ENCODE measurements at places on chromosomes 4 and X. TPM values are rescaled to one million over a fixed set of nuclear protein-coding genes. Genes with fewer than 3 reads are reported as not detected.
A peak's percentile ranks its signal among the peaks of the same experiment; 100 is the strongest.

Gene PCDH10
- polyA plus RNA-seq, result not detected

Gene ENPEP
- polyA plus RNA-seq, result not detected

DNA sequence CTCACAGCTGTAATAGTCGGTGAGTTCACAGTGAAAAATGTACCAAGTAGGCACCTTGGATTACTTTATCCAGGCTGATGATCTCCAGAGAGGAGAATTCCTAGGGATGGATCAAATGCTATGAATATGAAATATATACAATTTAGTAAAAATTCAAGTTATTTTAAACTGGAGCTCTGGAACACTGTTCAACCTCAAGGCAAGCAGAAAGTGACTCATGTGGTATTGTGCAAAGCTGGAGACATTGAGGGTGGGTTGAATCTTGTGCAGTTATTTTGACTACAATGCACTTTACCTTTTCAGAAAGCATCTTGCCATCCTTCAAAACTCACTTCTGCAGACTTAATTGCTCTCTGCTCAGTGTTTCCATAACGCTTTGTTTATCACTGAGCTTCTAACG is 43.4 kb downstream of the OSTC start:
- no peak for DNase-seq

DNA sequence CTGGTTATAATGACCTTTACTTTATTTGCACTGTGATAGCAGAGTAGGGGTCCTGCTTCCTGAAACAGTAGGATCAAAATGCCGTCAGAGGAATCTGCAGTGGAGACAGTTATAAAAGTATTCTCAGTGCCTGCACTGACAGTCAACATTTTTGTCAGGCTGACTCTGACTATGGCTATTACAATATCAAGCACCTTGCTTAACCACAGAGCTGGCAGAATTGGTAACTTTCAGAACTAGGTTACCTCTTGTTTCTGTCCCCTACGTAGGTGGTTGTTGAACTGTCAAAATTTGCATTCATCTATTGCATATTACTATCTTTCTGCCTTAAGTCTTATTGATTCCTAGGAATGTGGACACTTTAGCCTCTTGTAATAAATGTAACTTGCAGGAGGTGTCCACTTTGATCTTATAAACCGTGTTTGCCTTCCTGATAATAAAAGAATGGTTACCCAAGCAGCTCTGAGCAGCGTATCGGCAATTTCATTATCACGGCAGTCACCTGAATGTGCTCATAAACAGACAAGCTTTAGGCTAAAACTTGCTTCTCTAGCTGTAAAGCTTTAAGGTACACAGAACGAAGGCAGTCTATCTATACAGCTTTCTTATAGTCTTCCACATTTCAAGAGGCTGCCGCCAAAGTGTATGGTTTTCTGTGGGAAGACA is 353.0 kb upstream of the GALNT7 start:
- DNase-seq, result no peak

- DNase-seq, result no peak
These were observed 59.4 kb downstream of the REPS2 start for GRCh38 chrX:17005712-17006368.

Gene HDAC6
- 93.6 TPM for polyA plus RNA-seq

- no peak for DNase-seq
These were observed 182.9 kb downstream of the MAML3 start for GRCh38 chr4:139971111-139971510.

GRCh38 chrX:94743478-94743877 is 1069.5 kb downstream of the FAM133A start:
- DNase-seq, result no peak

- DNase-seq, result peak; percentile 83
These were observed 2.1 kb downstream of the TIGD2 start for GRCh38 chr4:89113415-89113814.

- no peak for DNase-seq
These were observed 501 bp downstream of the ZNF518B start for GRCh38 chr4:10456595-10457254.

DNA sequence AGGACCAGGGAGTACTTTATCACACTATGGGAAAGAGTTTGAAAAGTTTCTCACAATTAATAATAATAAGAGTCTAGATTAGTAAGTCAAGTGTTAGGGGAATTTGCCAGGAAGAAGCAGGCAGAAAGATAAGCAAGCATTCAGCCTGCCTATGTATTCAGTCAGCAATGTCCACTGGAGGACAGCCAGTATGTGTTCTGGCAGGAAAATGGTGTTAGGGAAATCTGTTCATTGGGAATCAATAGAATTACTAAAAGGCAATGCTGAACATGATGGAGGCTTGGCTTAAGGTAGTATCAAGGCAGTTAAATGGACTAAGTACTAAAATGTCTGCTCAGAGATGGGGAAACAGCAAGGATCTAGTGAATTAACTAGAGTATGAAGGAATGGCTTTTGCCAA is 221.2 kb downstream of the PPP4R3C start:
- no peak for DNase-seq

All from HepG2 (cell line).